ENCODE measurements at places on chromosomes 3 and 15. TPM values are rescaled to one million over a fixed set of nuclear protein-coding genes. Genes with fewer than 3 reads are reported as not detected.

The KAT2B gene
- total RNA-seq: 22.6 TPM

DNA sequence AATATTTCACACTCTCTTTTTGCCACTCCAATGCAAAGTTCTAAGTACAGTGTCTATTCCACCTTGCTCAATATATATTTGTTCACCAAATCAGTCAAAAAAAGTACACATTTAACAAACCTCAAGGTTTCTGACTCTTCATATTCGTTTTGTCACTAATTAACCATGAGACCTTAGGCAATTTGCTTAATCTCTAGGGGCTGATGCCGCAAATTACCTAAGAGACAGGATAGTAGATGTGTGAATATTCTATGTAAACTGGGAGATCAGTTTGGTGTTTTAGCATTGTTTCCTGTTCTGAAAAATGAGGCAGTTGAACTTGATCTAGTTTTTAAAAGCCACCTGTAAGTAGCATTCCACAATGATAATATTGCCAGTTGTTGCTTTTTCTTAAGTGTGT, 182.5 kb upstream of the KCNH8 start:
- no peak for DNase-seq

DNA sequence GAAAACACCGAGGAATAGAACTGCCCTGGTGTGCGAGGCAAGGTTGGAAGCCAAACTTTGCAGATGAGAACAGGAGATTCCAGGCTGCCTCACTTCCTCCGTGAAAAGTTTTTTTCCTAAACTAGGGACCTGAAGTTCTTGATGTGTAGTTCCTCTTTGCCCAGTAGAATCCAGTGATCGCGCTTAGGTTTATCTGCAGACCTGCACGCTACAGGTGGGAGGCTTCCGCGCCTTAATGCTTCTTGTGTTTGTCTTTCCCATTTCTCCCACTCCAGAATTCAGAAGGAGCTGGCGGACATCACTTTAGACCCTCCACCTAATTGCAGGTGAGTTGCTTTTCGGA, 5.4 kb downstream of the UBE2E1 start:
- DNase-seq: no peak

- no peak for DNase-seq
These were observed 316.7 kb upstream of the SEMA6D start for GRCh38 chr15:47400603-47401002.

DNA sequence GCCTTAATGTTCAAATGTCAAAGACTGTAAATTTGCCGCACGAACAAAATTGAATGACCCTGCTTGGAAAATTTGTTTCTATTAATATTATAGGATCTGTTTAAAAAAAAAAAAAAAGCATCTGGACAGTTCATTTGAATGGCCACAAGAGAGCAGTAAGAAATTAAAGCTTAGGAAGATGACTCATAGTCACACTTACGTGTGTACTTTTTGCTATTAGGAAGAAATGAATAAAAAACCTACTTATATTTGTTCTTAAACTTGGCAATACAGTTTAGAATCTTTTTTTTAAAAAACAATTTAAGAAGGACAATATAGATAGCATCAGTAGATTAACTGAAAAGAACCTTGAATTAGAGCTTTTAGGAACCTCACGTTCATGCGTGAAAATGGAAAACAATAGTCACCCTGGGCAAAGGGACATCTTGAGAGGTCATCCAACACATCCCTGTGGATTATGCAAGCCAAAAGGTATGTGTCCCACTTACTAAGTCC, 621.8 kb downstream of the MECOM start:
- DNase-seq: no peak

GRCh38 chr15:101037090-101037830, 118.1 kb downstream of the LRRK1 start:
- no peak for DNase-seq

DNA sequence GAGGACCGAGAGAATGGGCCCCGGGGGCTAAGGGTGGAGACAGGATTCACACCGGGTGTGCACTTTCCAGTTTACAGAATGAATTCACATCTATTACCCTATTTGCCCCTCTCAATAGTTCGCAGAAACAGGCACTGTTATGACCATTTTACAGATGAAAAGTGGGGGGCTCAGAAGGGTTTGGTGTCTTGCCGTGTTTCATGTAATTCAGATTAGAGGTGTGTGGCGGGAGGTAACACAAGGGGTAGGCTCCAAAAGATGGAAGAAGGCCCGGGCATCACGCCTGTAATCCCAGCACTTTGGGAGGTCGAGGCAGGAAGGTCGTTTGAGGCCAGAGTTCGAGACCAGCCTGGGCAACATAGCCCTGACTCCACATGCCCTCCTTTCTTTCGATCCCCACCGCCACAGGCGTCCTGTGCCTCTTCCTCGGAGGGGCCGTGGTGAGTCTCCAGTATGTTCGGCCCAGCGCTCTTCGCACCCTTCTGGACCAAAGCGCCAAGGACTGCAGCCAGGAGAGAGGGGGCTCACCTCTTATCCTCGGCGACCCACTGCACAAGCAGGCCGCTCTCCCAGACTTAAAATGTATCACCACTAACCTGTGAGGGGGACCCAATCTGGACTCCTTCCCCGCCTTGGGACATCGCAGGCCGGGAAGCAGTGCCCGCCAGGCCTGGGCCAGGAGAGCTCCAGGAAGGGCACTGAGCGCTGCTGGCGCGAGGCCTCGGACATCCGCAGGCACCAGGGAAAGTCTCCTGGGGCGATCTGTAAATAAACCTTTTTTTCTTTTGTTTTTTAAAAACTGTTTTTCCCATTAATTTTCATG, 3.4 kb downstream of the DUOXA2 start:
- DNase-seq: no peak

DNA sequence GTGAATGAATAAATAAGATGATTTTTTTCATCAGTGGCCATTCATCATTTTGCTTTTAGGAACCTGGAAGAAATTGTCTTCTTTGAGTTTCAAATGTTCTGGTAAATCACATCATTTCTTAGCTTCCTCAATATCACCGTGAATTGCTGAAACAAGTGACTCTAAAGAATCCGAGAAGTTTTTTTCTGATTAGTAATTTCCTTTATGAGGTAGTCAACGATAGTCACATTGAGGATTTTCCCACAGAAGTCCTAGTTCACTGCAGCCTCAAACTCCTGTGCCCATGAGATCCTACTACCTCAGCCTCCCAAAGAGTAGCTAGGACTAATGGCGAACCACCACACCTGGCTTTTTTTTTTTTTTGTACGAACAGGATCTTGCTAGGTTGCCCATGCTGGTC, 3.6 kb upstream of the TMPRSS7 start:
- no peak for DNase-seq

The SNTN gene
- total RNA-seq: not detected

DNA sequence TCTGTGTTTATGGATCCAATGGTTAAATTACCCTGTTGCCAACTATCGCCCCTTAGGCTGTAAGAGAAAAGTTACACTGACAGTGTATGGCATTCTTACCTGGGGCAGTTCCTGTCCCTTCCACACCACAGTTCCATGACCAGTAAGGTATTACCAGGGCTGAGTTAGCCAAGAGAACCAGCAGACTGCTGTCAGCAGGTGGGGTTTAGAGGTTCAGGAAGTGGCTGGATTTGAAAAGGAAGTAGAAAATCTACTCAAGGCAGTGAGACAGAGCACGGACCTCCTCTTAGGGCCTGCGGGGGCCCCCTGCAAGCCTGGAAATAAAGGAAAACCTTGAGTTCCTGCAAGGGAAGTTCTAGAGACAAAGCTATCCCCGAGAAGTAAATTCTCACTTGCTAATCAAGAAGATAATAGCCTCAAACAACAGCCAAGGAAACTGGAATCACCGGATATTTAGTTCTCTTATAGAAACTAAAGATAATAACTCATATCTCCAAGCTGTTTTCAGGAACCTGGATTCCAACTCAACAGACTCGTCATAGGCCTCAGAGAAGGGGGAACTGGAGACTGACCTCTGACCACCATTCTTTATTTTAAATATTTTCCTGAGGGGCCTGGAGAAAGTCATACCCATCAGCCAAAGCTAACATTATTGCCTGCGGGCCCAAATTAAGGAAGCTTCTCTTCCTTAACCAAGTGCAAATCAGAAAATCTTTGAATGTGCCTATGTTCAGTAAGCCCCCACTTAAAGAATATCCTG, 161.7 kb downstream of the ANXA2 start:
- DNase-seq: no peak

GRCh38 chr3:102189541-102189940, 245.3 kb upstream of the ZPLD1 start:
- DNase-seq: no peak

The GPR27 gene
- total RNA-seq: 0.32 TPM

The SECISBP2L gene
- total RNA-seq: 62.3 TPM

Measured in breast epithelium (tissue), 4 donors.